ENCODE measurements at places on chromosomes 2 and 18.

DNA sequence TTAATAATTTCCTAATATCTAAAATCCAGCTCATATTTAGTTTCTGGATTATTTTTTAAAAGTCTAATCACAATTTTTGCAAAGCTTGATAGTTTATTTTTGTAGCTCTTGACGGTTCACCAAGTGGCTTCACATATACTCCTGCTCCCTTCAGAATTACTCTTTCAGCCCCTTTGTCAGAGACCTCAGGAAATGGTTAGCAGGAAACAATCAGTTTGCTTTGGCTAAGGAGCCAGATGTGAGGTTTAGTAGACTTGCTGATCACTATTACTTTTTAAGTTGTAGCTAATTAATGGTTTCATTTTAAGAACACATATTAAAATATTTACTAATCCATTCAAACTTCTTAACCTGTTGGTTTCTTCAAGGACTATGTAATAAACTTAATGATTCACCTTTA is 2.3 kb downstream of the RBBP8 start:
- DNase-seq: no peak

DNA sequence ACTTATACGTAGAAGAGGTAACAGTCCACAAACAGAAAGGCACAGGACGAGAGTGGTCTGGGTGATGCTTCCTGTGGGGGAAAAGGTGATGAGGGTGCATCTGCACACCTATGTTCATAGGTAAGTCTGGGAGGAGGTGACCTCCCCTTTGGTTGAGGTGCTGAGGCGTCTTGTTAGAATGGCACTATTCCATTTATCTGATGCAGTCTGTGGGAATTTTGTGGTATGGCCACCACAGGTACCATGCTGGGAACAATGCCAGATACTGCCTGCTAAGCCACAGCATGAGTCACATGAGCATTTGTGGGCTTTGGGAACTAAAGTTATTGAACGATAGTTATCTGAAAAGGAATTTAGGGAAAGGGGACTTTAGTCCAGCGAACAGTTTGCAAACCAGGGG is 27.9 kb downstream of the IL37 start:
- DNase-seq: no peak

GRCh38 chr2:195697681-195698220 is 40.7 kb downstream of the SLC39A10 start:
- no peak for DNase-seq

GRCh38 chr2:3112553-3112952 is 265.1 kb downstream of the EIPR1 start:
- no peak for DNase-seq

- no peak for DNase-seq
Measured at GRCh38 chr2:178632729-178633128, 152.5 kb downstream of the PLEKHA3 start.

DNA sequence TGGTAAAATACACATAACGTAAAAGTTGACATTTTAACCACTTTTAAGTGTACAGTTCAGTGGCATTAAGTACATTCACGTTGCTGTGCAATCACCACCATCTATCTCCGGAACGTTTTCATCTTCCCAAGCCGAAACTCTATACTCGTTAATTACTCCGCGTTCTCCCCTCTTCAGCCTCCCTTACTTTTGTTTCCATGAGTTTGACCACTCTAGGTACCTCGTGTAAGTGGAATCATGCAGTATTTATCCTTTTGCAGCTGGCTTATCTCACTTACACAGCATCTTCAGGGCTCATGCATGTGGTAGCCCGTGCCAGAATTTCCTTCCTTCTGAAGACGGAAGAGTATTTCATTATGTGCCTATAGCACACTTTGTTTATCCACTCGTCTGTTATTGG is 225.2 kb downstream of the SLC4A3 start:
- DNase-seq: no peak

DNA sequence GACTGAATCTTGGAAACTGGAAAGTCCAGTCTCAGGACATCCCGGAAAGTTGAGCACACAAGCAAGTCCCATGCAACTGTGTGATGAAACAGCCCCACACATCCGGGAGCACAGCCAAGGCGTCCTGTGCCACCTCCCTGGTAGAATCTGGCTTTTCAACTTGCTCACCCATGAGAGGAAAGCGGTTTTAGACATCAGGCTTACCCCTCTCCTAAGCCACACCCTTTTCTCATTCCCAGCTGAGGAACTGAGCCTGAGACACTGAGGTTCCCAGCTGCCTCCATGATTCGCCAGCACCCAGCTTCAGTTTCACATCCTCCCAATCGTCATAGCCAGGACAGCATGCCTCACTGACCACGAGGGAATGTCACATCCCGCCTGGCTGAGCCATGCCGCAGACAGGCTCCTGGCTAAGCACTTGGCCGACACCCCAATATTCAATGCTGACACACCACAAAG is 60.3 kb downstream of the STEAP3 start:
- DNase-seq: no peak

DNA sequence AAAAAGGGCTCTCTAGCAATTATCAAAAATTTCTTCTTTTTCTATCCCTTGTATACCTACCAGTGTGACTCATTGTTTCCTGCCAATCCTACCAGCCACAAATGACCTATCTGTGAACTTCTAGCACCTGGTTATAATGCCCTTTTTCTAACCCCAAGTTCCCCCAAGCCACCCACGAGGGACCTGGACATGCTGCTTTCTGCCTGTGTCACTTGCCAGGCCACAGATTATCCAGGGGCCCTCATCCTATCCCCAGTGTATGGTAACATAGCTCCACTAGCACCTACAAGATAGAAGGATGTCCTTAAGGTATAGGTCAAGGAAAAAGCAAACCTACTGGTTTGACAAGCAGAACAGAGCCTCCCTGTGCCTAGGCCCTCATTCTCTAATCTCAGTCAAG is 26.8 kb downstream of the AAK1 start:
- no peak for DNase-seq

DNA sequence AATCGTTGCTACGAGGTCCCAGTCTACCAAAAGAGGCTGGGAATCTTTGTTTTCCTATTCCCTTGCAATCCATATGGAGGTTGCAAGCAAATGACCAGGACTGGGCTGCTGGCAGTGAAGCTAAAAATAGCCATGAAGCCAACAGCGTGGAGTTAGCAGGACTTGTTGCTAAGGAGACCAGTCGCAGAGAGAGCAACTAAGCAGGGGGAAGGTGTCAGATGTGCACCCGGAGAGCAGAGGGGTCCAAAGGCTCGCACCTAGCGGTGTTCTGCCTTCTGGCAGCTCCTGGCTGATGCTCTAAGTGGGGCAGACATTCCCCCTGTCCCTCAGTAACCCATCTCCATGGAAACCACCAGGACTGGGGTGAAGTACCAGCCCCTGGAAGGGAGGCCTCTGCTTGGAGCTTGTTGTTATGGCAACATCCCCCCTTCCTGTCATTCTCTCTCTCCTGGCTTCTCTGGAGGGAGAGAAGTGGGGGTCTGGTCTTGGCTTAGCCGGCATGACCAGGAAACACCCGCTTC is 84.6 kb downstream of the DNMT3A start:
- no peak for DNase-seq
